Fibroblast of villous mesenchyme (primary cell): ENCODE measurements at places on chromosomes 6 and 20. TPM values are rescaled to one million over a fixed set of nuclear protein-coding genes. Genes with fewer than 3 reads are reported as not detected.
A peak's percentile ranks its signal among the peaks of the same experiment; 100 is the strongest.

DNA sequence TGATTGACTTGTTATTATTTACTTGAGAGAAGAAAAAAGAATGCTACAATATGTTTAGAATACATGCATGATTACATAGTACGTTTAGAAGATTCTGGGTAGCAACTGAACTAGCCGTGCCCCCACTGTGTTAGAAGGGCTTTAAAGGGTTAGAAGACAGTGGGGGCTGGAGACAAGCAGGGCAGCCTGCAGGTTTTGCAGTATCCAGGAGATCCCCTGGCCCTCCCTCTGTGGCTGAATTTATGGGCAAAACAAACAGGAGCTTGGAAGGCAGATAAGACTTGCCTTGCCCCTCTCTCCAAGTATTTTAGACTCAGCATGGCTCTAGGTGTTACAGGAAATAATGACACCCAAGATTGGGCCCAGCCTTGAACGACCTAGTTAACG lies 179.2 kb downstream of the CLIC5 start:
- no peak for DNase-seq

DNA sequence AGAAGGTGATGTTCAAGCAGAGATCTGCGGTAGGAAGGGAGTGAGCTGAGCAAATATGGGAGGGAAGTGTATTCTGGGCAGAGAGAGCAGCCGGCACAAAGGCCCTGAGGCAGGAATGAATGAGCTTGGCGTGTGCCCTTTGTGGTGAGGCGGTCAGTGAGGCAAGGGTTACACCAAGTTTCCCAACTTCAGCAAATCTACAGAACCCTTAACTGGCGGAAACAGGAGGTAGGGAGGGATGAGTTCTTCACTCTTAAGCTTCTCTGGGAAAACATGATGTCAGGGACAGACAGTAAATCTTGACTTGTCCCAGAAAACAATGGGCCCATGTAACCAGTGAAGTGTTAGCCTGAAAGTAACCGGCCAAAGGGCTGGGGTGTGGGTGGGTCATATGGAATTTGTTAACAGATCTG lies 97.1 kb upstream of the PTPN1 start:
- DNase-seq = peak; percentile 89

- no peak for DNase-seq
Measured at GRCh38 chr6:92827104-92827503, 592.3 kb downstream of the EPHA7 start.

DNA sequence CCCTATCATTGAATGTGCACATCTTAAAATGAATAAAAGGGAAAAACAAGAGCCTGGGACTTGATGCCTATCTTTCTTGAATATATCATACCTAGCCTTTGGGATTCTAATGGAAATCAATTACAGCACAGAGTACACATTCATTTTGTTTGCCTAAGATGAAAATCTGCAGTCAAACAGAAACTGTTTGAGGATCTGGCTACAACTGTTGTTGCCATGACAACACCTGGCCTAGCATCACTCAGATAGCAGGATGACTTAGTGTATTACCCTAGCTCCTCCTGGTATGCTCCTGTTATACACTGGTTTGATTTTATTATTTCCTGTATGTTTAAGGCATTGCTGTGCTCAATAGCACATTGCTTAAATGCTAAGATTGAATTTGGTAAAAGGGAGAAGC lies 71.5 kb upstream of the LAMP5 start:
- no peak for DNase-seq

- DNase-seq = peak; percentile 4
Measured at GRCh38 chr6:33958526-33959328, 154.9 kb upstream of the MLN start.

The FLRT3 gene
- total RNA-seq = 2.2 and 2.6 TPM in 2 replicates

DNA sequence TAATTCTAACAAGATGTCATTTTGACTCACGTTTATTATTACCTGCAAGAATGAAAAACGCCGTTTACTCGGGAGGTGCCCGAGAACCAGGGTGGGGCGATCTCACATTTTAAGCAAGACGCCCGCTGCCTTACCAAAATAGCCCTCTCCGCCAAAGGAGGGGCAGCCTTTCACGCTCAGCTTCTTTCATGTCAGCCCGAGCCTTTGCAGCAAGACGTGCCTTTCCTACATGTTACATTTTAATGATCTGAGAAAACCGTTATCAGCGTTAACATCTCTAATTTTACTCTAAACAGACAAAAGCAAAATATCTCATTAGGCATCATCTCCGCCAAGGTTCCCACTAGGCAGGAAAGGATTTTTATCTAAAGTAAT lies 2.0 kb downstream of the BACH2 start:
- DNase-seq = no peak

GRCh38 chr6:5305968-5306626 lies 44.8 kb downstream of the FARS2 start:
- peak; percentile 68 for DNase-seq

GRCh38 chr20:35788796-35789195 lies 17.0 kb downstream of the PHF20 start:
- no peak for DNase-seq

DNA sequence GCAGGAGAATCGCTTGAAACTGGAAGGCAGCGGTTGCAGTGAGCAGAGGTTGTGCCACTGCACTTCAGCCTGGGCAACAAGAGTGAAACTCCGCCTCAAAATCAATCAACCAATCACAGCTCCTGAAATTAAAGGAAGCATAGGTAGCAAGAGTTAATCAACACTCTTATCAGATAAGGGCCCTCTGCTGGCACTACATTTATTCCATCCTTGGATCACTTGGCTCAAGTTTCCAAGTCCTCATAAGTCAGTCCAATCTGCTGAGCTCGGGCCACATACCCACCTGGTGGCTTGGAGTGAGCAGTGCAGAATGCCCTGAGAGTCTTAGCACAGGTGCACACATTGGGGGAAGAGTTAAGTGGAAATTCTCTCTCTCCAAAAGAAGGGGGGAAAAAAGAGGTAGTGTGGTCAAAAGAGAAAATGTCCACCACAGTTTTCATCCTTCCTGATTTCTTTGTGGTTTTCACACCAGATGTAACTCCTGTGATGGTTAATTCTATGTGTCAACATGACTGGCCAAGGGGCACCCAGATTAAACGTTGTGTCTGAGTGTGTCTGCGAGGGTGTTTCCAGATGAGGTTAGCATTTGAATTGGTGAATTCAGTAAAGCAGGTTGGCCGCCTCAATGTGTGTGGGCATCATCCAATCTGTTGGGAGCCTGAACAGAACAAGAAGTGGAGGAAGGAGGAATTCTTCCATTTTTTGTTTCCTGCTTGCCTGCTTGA lies 14.2 kb upstream of the FAM8A1 start:
- no peak for DNase-seq

The SALL4 gene
- total RNA-seq = 0.43 and 0.97 TPM in 2 replicates

GRCh38 chr6:11912420-11912819 lies 99.7 kb upstream of the HIVEP1 start:
- no peak for DNase-seq

- DNase-seq = no peak
Measured at GRCh38 chr6:79431537-79431933, 105.7 kb downstream of the LCA5 start.

DNA sequence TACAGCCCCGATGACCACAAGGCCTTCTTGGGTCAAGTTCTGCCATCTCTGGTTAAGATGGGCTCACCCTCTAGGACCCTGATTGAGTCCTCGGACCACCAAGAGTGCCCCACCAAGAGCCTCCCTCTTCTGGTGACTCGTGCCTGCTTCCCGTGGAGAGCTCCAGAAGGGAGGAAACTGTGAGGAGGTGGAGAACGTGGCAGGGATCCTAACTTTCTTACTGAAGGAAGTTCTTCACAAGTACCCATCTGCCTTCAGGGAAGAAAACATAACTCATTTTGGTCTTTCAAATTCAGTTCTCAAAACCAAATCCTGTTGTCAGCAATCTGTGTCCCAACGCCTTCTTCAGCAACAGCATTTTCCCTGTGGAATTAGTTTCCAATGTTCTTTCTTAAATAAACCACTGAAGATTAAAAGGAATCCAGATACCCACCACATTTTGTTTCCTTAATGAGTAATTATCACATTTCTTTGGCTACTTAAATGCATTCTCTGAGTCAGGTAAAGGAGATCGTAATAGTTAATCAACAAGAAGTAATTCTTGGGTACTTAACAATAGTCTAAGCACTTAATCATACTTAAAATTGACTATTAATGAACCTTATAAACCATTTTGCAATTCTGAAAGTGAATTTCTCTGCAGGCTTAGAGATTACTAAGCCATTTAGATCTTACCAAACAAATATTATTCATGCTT lies 185.8 kb upstream of the SGK1 start:
- no peak for DNase-seq

GRCh38 chr20:46296526-46297250 lies 11.6 kb downstream of the CDH22 start:
- DNase-seq = no peak

The DCDC2 gene
- under 0.01 and 0.43 TPM in 2 replicates for total RNA-seq

The TXLNB gene
- under 0.01 and 0.32 TPM in 2 replicates for total RNA-seq

The OLIG3 gene
- total RNA-seq = not detected in 2 replicates
